ENCODE measurements at places on chromosomes 6 and 20.

GRCh38 chr6:158760618-158761250 lies 58.4 kb downstream of the EZR start:
- DNase-seq, result no peak

DNA sequence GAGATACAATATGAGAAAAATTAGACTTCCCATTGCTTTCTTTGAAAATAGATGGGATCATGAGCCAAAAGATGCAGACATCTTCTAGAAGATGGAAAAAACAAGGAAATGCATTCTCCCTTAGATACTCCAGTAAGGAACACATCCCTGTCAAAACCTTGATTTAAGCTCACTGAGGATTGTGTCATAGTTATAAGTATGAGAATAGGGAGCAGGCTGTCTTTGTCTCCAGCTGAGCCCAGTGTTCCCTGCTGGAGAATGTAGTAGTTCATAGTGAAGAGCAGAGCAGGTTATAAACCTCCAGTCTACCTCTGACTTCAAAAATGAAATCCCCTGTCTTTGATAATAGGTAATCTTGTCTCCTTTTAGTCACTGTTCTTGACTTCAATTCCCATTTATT lies 589.9 kb downstream of the PHF3 start:
- DNase-seq, result no peak

DNA sequence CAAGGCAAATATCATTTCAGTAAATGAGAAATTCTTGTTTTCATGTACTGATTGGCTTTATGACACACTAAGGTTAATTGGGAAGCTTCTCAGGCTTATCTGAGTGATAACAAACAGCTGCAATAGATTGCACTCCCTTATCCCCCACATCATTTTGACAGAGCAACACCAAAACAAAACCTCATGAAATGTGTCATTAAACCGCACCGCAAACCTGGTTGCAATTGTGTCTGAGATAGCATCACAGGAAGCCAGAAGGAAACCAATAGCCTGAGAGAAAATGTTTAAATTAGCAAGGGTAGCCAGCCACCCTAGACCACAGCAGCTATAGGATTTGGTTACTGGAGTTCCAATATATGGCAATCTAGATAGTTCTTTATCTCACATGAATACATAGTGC lies 31.6 kb upstream of the LAMA4 start:
- DNase-seq, result no peak

- no peak for DNase-seq
Observed at GRCh38 chr6:31383149-31383548, 20.2 kb upstream of the MICA start.

DNA sequence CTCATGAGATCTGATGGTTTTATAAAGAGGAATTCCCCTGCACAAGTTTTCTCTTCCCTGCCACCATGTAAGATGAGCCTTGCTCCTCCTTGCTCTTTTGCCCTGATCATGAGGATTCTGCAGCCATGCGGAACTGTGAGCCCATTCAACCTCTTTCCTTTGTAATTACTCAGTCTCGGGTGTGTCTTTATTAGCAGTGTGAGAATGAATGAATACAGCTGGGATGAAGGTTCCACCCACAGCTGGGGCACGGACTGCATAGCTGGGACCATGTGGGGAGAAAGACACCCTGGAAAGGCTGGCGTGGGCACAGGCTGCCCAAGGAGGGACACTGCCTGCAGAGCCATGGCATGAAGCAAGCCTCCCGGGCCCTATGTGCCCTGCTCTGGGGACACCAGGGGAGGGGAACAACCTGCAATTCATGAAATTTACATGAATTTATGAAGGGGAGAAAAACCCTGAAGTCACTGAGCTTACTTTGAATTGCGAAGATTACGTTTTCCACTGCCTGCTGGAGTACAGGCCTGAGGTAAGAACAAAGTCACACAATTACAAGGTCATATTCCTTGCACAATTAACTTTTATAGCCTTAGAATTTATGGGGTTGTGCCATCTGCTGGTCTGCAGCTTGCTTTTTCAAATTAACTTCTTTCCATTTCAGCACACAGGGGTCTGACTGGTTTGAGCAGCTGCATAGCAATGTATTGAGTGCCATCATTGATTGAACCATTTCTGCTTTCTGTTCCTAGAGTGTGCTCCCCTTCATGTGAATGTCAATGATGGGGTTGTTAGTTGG lies 46.2 kb downstream of the SLC22A1 start:
- DNase-seq, result no peak

- DNase-seq, result no peak
Observed at GRCh38 chr6:2712102-2712501, 38.6 kb downstream of the MYLK4 start.

DNA sequence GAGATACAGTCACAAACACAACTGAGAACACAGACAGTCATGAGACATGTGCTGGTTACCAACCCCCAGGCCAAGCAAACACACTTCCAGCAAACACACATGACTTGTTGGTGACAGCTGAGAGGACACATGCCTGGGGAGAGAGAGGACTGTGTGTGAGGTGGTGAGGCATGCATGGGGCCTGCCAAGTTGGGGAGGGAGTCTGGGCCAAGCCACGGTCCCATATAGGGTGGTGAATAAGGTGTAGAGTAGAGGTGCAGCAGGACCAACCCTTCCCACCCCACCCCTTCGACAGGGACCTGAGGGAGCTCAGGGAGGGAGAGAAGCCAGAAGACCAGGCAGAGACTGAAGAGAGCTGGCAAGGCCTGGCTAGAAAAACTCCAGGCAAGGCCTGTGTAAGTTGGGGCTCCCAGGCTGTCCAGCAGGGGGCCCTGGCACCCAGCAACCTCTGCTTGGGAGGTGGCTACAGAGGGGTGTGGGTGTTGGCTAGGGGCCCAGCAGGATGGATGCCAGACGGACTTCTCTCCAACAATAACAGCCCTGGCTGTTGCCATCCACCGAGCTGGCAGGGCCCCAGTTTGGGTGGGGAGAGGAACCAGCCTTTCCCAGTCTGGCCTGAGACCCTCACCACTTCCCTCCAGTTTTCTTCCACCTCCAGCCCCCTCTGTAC lies 2.0 kb upstream of the SLC29A1 start:
- DNase-seq, result peak; percentile 88

DNA sequence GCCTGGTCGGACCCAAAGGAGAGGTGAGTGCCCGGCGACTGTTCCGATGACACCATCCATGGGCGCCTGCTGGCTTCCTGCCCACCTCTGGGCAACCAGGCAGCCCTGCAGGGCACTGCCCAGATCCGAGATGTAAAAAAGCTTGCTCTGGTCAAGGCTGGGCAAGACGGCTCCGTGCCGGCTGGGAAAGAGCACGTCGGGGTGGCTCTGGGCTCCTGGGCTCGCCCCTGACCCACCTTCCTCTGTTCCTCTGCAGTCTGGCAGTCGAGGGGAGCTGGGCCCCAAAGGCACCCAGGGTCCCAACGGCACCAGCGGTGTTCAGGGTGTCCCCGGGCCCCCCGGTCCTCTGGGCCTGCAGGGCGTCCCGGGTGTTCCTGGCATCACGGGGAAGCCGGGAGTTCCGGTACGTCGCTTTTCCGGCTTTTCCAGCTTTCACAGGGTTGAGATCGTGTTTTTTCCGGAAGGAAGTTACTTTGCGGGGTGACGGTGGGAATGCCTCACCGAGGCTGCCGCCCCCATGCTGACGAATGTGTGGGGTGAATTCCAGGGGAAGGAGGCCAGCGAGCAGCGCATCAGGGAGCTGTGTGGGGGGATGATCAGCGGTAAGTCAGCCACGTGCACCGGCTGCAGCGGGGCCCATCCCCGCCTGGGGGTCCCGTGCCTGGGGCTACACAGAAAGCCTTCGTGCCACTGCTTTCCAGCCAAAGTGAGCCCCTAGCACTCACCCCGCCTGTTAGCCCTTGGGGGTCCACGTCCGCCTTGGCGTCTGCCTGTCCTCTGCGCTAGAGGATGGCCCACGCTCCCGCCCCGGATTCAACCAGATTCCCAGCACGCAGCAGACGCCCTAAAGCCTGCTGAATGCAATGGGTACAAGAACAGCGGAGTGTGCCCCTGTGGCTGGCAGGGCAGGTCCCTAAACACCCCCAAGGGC lies 19.3 kb downstream of the COL9A3 start:
- no peak for DNase-seq

DNA sequence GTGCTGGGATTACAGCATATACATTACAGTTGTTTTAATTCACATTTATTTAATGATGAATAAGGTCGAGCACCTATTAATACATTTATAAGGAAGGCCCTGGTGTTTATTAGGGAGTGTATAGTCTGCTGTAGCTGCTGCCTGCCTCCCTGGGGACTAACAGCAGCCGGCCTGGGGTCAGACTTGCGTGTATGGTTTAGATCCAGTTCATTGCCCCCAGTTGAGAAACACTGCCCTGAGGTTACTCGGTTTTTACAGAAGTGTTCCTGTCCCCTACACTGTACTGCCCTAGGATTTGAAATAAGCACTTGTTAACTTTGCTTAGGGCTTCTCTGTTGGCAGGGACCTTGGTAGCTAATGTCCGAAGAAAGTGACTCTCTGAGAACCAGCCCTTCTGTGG lies 4.0 kb downstream of the TTPAL start:
- DNase-seq, result no peak

DNA sequence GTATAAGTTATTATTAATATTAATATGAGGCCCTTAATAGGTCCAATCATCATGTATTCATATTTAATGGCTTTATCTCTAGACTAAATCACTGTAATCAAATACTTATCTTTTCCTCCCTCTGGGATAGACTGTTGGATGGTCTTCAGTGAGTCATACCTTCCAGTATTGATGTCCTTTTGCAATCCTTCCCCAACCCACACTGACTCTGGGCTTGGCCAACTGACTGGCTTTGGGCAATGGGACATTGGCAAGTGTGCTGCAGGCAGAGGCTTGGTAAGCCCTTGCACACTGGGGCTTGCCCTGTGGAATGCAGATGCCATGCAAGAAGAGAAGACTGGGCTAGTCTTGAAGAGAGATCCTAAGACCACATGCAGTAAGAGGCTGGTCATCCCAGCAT lies 136.6 kb downstream of the CCDC170 start:
- DNase-seq, result no peak

DNA sequence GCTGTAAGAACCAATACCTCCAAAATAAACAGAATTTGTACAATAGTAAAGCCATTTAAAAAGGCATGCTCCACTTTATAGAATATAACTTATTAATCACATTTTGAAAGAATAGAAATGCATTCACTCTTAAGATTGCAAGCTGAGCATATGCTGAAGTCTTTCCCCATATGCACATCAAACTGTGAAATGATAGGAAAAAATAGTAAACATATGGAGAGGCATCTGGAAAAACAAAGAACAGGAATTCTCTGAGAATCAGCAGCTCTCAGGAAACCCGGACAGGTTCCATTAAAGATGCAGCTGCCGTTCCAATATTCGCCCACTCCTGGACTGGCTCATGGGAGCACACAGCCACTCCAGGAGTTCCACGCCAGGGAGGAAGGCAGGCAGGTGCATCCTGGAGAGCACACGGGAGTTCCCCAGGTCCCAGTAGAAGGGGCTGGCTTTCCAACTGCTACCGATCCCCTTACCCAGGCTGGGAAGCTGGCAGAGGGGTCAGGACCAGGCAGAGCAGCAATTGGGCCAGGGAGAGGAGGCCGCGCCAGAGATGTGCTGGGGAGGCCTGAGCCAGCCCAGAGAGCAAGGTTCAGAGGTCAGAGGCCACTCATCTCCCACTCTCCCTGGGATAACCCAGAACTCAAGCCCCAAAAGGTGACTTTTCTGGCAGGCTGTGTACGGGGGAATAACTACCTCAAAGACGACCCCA lies 111.1 kb downstream of the DLL1 start:
- DNase-seq, result no peak

GRCh38 chr6:154403788-154404187 lies 47.2 kb upstream of the IPCEF1 start:
- peak; percentile 71 for DNase-seq

Measured in fibroblast of the aortic adventitia (primary cell).